Tibial nerve (tissue), 4 donors: ENCODE measurements at places on chromosomes 3 and 15. TPM values are rescaled to one million over a fixed set of nuclear protein-coding genes. Genes with fewer than 3 reads are reported as not detected.
A peak's percentile ranks its signal among the peaks of the same experiment; 100 is the strongest.

DNA sequence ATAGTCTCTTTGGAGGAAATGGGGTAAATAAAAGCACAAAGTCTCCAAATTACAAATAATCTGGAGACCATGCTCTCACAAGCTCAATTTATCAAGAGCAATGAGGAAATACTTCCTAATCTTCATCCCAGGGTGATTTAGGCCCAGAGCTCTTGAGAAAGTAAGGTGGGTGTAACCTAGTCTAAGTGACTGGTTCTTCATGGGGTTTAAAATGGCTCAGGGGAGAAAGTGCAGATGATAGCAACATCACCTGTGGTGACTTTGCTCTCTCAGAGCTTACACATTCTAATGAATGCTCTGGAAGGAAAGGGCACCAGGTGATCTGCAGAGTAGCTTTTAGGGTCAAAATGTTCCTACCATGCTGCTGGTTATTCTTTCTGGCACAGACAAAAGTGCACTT is 118.4 kb upstream of the TP63 start:
- H3K27ac ChIP-seq = peak overlapping the region; percentile 21
- H3K27me3 ChIP-seq = no peaks in the 10 kb centered on the region
- no peak for DNase-seq
- no peaks in the 10 kb centered on the region for H3K36me3 ChIP-seq
- H3K4me3 ChIP-seq = no peak overlapping the region

GOLGA6L9 gene
- 2.7 TPM for total RNA-seq

SERPINI2 gene
- total RNA-seq = not detected

CKMT1B gene
- not detected for total RNA-seq

- H3K4me1 ChIP-seq = peaks cover 10% of the 10 kb centered on the region
- no peak overlapping the region for H3K27ac ChIP-seq
- no peak overlapping the region for H3K4me3 ChIP-seq
- no peaks in the 10 kb centered on the region for H3K36me3 ChIP-seq
Observed at GRCh38 chr3:130901463-130902204, 7.8 kb downstream of the ATP2C1 start.

CACNA2D2 gene
- 0.84 TPM for total RNA-seq

GRCh38 chr3:174102866-174103265 is 705.3 kb downstream of the NLGN1 start:
- H3K27ac ChIP-seq = no peak overlapping the region
- DNase-seq = no peak
- H3K4me1 ChIP-seq = no peaks in the 10 kb centered on the region

ZNF620 gene
- total RNA-seq = 3.0 TPM

SI gene
- not detected for total RNA-seq

- H3K27ac ChIP-seq = peak overlapping the region; percentile 50
- no peaks in the 10 kb centered on the region for H3K27me3 ChIP-seq
- H3K4me3 ChIP-seq = no peak overlapping the region
- DNase-seq = no peak
- no peaks in the 10 kb centered on the region for H3K4me1 ChIP-seq
Observed at GRCh38 chr15:50055750-50056157, 63.3 kb downstream of the ATP8B4 start.

DNA sequence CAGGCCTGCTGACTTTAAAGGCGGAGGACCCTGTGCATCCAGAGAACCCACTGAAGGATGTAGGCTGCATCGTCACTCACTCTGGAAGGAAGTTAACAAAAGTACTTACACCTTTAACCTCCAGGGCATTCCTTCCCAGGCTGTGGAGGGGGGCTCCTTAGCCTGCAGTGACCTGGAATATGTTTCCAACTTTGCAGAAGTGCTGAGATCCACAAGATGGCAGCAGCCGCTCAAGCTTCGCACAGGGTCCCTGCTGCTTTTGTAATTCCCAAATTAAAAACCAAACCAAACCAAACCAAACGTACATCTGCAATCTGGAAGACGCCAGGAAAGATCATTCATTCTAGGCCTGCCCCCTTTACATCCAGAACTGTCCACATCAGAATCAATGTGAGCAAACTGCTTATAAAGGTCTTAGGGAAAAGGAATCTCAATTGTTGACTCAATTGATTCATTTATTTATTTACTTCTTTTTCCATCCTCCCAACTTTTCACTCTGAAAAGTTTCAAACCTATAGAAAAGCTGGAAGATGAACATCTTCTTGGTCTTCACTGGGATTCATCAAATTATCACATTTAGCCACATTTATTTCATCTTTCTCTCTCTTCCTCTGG is 70.5 kb upstream of the KLHL25 start:
- H3K27me3 ChIP-seq = no peaks in the 10 kb centered on the region
- H3K36me3 ChIP-seq = no peaks in the 10 kb centered on the region
- no peak overlapping the region for H3K4me3 ChIP-seq
- no peaks in the 10 kb centered on the region for H3K4me1 ChIP-seq
- DNase-seq = no peak

BCHE gene
- 0.98 TPM for total RNA-seq

DNA sequence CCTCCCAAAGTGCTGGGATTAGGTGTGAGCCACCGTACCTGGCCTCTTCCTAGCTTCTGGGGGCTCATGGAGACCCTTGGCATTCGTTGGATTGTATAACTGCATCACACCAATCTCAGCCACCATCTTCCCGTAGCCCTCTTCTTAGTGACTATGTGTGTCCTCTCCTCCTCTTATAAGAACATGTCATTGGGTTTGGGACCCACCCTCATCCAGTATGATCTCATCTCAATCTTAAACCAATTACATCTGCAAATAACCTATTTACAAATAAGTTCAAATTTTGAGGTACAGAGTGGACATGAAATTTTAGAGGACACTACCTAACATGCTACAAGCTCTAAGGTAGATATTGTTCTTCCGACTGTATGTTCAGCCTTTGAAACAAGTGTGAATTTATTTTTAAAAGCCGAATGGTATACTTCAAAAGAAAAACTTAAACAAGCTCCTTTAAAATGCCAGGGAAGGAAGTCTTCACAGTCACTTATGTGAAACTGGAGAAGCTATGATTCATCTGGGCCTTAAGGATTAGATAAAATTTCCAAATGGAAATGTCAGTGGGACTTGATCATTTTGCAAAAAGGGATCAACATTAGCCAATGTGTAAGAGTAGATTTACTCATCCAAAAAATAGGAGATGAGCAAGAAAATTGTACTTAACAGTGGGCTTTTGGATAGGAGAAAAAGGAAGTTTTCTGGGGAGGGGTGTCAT is 225.7 kb downstream of the MEX3B start:
- no peak for DNase-seq
- H3K4me3 ChIP-seq = no peak overlapping the region
- no peak overlapping the region for H3K27ac ChIP-seq
- H3K4me1 ChIP-seq = no peaks in the 10 kb centered on the region
- H3K36me3 ChIP-seq = no peaks in the 10 kb centered on the region
- H3K27me3 ChIP-seq = no peaks in the 10 kb centered on the region

GRCh38 chr3:9279966-9280365 is 30.5 kb upstream of the SRGAP3 start:
- H3K36me3 ChIP-seq = peaks cover 4% of the 10 kb centered on the region
- no peak for DNase-seq
- no peaks in the 10 kb centered on the region for H3K27me3 ChIP-seq
- H3K27ac ChIP-seq = no peak overlapping the region

DNA sequence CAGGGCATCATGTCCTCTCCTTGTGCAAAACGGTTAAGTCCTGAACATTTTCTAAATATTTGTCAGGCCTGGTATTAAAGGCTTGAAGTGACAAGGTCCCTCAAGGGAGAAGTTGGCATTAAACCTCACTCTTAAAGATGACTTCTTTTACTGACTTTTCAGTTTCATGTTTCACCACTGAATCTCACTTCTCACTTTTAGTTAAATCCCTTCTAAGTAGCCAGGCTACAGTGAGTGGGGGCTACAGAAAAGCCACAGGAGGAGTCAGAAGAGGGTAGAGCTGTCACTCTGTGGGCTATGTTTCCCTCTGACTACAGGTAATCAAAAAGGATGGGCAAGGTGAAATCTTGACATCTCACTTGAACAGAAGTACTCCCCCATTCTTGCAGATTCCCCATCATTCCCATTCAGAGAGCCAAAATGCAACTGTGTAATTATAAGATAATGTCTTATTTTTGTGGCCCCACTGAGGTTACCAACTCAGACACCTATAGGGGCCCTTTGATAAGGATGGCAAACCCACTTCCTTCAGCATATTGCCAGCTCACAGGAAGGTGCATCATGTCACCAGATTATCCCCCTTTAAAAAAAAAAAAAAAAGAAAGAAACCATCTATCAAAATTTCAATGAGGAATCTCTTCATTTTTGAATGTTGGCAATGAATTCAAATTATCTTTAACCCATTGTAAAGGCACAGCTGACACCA is 790.1 kb upstream of the CFAP20DC start:
- no peaks in the 10 kb centered on the region for H3K27me3 ChIP-seq
- H3K27ac ChIP-seq = no peak overlapping the region
- no peak for DNase-seq
- no peaks in the 10 kb centered on the region for H3K36me3 ChIP-seq
- H3K4me1 ChIP-seq = no peaks in the 10 kb centered on the region
- H3K4me3 ChIP-seq = no peak overlapping the region

MAGEF1 gene
- 29.6 TPM for total RNA-seq

DNA sequence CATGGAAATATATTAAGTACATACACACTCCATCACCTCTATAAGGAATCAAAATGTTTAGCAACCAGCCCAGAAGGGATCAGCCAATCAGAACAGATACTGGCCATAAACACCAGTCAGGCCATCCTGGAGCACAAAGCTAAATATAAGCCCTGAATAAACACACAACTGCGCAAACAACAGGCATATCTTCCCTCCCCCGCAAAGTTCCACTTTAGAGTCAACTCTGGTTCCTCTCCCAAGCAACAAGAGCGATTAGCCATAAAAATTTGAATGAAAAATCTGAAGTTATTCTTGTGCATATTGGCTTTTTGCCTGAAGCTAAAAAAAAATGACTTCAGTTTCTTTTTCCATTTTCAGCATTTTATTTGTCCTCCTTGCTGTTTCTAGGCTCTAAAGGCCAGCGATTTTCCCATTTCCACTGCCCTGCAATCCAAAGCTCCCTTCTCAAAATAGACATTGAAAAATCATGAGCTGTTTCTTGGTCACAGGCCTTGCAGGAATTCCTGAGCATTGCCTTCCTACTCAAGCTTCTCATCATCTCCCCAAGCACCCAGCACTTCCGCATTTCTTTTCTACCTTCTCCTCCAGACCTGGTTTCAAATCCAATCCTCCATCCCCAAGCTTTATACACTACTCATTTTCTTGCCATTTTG is 247.9 kb downstream of the ZMAT3 start:
- H3K4me1 ChIP-seq = no peaks in the 10 kb centered on the region
- H3K4me3 ChIP-seq = no peak overlapping the region
- peak overlapping the region; percentile 52 for H3K27ac ChIP-seq
- no peaks in the 10 kb centered on the region for H3K27me3 ChIP-seq

TGM5 gene
- not detected for total RNA-seq

DNA sequence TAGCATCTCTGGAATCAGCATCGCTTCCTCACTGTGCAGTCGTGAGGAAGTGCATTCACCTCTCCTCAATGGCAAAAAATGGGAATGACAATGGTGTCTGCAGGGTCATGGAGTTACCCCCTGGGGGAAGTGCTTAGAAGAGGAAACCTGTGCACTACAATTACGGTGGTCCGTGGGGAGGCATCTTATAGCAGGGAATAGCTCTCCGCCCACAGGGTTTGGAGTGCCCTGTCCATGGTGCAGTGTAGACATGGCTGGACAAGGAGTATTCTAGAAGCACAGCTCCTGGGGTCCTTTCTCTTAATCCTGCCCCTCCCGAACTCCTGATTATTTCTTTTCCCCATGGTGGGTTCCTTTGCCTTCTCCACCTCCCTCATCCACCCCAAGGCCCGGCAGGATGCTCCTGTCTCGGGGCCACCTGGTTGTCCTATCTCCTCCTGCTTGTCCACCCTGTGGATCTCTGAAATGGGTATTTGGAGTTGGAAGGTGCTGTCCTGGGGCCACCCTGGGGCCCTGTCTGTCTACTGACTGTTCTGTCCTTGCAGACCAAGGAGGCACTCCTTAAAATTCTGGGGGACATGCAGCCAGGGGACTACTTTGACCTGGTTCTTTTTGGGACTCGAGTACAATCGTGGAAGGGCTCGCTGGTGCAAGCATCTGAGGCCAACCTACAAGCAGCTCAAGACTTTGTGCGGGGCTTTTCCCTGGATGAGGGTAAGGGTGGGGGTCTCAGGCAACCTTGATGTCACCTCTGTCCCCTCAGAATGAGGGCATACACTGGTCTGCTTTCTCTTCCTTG is 5.2 kb downstream of the ITIH1 start:
- no peaks in the 10 kb centered on the region for H3K4me1 ChIP-seq
- no peak overlapping the region for H3K4me3 ChIP-seq
- no peak overlapping the region for H3K27ac ChIP-seq
- H3K36me3 ChIP-seq = no peaks in the 10 kb centered on the region

- H3K4me3 ChIP-seq = no peak overlapping the region
- no peak overlapping the region for H3K27ac ChIP-seq
- no peaks in the 10 kb centered on the region for H3K4me1 ChIP-seq
Observed at GRCh38 chr3:44981751-44982150, 5.7 kb downstream of the EXOSC7 start.

GRCh38 chr3:37816271-37816670 is 45.4 kb upstream of the CTDSPL start:
- H3K4me3 ChIP-seq = no peak overlapping the region
- H3K4me1 ChIP-seq = no peaks in the 10 kb centered on the region
- no peak for DNase-seq
- H3K27ac ChIP-seq = no peak overlapping the region

- no peak for DNase-seq
- no peak overlapping the region for H3K4me3 ChIP-seq
- no peak overlapping the region for H3K27ac ChIP-seq
- H3K36me3 ChIP-seq = no peaks in the 10 kb centered on the region
- H3K4me1 ChIP-seq = peaks cover 8% of the 10 kb centered on the region
Observed at GRCh38 chr3:102205647-102206046, 229.2 kb upstream of the ZPLD1 start.

GRCh38 chr3:94440767-94441493 is 378.1 kb downstream of the NSUN3 start:
- DNase-seq = no peak
- no peaks in the 10 kb centered on the region for H3K4me1 ChIP-seq
- H3K36me3 ChIP-seq = no peaks in the 10 kb centered on the region
- no peak overlapping the region for H3K27ac ChIP-seq
- no peaks in the 10 kb centered on the region for H3K27me3 ChIP-seq

- no peaks in the 10 kb centered on the region for H3K27me3 ChIP-seq
- no peak for DNase-seq
- H3K36me3 ChIP-seq = no peaks in the 10 kb centered on the region
- H3K27ac ChIP-seq = peak overlapping the region; percentile 78
Observed at GRCh38 chr3:172135185-172135584, 95.8 kb downstream of the FNDC3B start.

- no peaks in the 10 kb centered on the region for H3K4me1 ChIP-seq
- no peaks in the 10 kb centered on the region for H3K36me3 ChIP-seq
- H3K4me3 ChIP-seq = no peak overlapping the region
Observed at GRCh38 chr15:29337156-29337959, 67.7 kb upstream of the NSMCE3 start.

PLA2G4E gene
- total RNA-seq = not detected

NTRK3 gene
- total RNA-seq = 85.9 TPM

- no peak for DNase-seq
- no peaks in the 10 kb centered on the region for H3K27me3 ChIP-seq
- peak overlapping the region; percentile 88 for H3K27ac ChIP-seq
- H3K4me3 ChIP-seq = peak overlapping the region; percentile 84
- no peaks in the 10 kb centered on the region for H3K36me3 ChIP-seq
Observed at GRCh38 chr15:74782259-74783071, 585 bp downstream of the CSK start.

- peak overlapping the region; percentile 79 for H3K27ac ChIP-seq
- DNase-seq = no peak
- H3K4me1 ChIP-seq = peaks cover 49% of the 10 kb centered on the region
- no peaks in the 10 kb centered on the region for H3K36me3 ChIP-seq
- H3K4me3 ChIP-seq = no peak overlapping the region
- no peaks in the 10 kb centered on the region for H3K27me3 ChIP-seq
Observed at GRCh38 chr3:66403323-66403990, 97.4 kb downstream of the LRIG1 start.

HCLS1 gene
- total RNA-seq = 95.3 TPM

- H3K27ac ChIP-seq = no peak overlapping the region
- no peaks in the 10 kb centered on the region for H3K4me1 ChIP-seq
- DNase-seq = no peak
- no peak overlapping the region for H3K4me3 ChIP-seq
Observed at GRCh38 chr3:14847613-14848541, 29.1 kb downstream of the FGD5 start.
